Fibroblast of gingiva (primary cell): ENCODE measurements at places on chromosomes 5 and 9.

DNA sequence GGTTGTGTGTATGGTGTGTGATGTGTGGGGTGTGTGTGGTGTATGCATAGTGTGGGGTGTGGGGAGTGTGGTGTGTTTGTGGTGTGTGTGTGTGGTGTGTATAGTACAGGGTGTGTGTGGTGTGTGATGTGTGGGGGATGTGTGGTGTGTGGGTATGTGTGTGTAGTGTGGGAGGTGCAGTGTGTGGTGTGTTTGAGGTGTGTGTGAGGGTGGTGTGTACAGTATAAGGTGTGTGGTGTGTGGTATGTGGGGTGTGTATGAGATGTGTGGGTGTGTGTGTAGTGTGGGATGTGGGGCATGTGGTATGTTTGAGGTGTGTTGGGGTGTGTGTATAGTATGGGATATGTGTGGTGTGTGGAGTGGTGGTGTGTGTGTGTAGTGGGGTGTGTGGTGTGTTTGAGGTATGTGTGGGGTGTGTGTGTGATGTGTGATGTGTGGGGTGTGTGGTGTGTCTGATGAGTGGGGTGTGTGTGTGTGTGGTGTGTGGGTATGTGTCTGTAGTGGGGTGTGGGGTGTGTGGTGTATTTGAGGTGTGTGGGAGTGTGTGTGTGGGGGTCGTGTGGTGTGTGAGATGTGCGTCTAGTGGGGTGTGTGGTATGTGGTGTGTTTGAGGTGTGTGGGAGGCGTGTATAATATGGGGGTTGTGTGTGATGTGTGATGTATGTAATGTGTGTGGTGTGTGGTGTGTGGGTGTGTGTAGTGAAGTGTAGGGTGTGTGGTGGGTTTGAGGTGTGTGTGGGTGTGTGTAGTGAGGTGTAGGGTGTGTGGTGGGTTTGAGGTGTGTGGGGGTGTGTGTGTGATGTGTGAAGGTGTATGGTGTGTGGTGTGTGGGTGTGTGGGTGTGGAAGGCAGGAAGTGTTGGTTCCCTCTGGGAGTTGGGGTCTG lies 8.6 kb downstream of the ECSCR start:
- no peak for DNase-seq

GRCh38 chr5:43386960-43387362 lies 25.2 kb downstream of the CCL28 start:
- DNase-seq, result no peak

GRCh38 chr5:145939540-145940065 lies 3.2 kb downstream of the SH3RF2 start:
- no peak for DNase-seq

DNA sequence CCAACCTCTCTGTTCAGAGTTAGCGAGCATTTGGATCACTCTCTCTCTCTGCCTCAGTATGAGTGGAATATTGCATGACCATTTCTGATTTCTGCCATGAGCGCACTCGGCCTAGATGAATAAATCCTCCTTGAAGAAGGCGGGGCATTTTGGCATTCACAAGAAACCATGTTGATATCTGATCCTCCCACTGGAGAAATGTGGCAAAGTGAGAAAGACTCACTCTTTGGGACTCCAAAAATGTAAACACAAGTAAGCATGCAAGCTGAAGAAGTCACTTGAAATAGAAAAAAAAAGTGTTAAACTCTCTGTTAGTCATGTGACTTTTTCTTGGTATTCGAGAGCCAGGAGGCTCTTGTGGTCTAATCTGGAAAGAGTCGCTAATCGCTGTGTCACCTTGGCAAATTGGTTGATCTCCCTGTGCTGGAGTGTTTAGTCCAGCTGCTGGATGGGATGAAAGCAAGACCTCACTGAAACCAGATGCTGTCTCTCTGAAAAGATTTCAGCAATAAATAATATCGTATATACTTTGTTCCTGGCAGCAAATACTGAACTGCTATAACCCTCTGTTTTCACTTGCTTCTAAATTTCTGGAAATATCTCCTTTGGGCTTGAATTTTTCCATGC lies 95.5 kb downstream of the GHR start:
- peak; percentile 92 for DNase-seq

DNA sequence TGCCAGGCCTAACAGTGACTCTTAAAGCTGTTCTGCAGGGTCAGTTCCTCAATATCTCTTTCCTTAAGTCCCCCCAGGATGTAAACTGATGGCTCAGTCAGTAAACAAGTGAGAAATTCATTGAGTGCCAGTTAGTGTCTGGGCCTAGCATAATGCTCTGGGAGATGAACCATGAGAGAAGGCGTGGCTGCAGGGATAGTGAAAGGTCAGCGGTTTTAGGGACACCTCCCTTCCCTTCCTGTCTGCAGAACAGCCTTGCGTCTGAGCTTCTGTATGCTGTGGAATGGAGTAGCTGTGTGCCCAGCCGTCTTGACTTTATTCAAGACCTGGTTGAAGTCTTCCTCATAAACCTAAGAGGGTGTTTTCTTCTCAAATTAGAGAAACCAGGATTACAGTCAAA lies 46.7 kb upstream of the DMRT3 start:
- no peak for DNase-seq

DNA sequence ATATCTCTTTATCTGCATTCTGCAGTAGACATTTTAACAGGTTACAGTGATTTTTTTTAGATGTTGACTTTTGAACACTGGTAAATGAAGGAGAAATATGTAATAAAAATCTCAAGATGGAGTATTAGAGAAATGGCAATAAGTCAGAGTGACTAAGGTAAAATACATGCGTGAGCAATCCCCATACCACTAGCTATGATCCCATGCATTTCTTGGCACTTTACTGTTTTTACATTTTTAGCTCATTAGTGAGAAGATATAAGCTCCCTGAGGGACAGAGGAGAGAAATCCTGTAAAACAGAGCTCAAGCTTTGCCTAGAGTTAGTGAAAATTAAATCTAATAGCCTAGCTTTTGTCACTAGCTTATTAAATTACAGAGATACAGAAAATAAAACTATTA lies 181.9 kb upstream of the TRPM3 start:
- no peak for DNase-seq

DNA sequence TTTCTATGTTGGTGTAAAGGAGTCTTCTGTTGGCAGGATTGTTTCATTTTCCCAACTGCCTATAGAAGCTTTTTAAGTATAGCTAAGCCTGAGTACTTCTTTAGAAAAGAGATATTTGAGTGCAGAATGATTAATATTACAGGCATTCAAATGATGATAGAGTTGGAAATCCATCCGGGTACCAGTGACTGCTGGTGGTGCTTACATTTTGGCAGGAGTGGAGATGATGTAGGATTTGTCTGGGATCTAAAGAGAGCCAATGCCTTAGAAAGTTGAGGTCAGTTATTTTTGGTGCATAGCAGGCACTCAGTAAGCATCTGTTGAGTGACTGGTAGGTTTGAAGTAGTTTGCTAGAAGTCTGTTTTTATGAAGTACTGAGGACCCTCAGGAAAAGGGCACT lies 433.5 kb downstream of the DMAC1 start:
- DNase-seq, result peak; percentile 30

DNA sequence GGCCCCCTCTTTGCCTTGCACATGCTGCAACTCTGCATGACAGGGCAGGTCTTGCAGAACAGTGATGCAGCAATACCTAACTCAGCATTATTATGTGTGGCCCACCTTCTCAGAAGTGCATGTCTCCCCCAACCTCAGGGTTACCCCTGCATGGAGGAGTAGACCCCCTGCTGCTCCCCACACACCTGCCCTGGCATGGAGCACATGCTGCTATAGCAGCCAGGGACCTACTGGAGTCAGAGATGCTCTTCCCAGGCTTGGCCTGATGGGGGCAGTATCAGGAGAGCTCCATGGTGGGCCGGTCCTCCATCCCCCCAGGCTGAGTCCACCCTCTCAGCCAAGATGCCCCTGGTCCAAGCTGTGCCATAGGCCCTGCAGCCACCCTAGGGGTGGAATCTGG lies 13.2 kb upstream of the BOD1 start:
- no peak for DNase-seq

DNA sequence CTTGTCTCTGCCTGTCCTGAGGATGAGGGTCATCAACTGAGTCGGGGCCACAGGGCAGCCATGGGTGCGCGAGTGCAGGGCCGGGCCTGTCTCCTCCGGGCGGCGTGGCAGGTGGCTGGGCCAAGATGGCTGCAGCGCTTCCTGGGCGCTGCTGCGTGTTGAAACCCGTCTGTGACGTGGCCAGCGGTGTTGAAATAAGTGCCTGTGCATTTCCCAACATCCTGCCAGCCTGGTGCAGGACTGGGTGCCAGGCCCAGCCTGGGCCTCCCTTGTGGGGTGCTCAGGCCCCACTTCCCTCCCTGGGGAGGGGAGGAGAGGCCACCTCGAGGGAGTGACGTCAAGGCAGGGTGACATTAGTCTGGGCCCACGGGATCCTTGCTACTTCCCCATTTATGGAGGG lies 45.5 kb downstream of the RXRA start:
- peak; percentile 79 for DNase-seq

GRCh38 chr9:21060919-21061561 lies 16.7 kb downstream of the IFNB1 start:
- peak; percentile 80 for DNase-seq

GRCh38 chr9:105206496-105206820 lies 38.0 kb upstream of the SLC44A1 start:
- DNase-seq, result no peak

GRCh38 chr5:178330791-178331404 lies 98.3 kb upstream of the PHYKPL start:
- no peak for DNase-seq

DNA sequence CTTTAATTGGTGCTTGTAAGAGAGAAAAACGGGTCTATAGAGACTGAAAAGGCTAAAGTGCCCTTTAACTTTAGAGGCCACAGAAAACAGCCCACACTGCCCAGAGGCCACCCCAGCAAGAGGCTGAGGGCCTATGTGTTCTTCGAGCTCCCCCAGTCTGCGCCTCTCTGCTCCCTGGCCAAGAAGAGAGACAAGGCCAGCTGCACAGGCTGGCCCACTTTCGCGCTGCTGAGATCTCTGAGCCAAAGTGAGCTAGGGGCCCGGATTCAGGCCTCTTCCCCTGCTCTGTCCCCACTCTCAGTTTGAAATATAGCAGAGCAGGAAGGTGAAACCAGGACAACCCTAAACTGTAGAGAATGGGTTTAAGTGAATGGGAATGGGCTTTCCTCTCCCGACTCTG lies 132.0 kb upstream of the TRIM32 start:
- no peak for DNase-seq

GRCh38 chr9:98942906-98943681 lies 613 bp upstream of the COL15A1 start:
- DNase-seq, result no peak

DNA sequence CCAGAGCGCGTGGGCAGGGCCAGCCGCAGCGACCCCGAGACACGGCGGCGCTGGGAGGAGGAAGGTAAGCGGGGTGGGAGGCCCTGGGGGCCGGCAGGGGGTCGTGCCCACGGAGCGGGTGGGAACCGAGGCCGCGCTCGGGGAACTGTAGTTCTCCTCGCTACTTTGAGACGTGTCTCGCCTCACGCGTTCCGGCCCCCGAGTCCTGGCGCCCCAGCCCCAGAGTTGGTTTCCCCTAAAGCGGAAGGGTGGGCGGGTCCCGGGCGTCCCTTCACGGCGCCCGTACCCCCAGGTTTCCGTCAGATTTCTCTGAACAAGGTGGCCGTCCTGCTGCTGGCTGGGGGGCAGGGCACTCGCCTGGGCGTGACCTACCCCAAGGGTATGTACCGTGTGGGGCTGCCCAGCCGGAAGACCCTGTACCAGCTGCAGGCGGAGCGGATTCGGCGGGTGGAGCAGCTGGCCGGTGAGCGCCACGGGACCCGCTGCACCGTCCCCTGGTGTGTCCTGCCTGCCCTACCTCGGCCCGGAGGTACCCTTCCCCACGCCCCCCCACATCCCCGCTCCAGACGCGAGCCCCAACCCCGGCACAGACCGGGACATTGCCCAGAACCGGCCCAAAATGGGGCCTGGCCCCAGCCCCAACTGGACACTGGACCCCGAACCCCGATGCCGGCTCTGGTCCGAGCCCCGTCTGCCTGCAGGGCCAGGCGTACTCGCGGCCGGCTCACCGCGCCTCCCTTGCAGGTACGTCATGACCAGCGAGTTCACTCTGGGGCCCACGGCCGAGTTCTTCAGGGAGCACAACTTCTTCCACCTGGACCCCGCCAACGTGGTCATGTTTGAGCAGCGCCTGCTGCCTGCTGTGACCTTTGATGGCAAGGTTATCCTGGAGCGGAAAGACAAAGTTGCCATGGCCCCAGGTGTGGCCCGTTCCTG lies 709 bp downstream of the UAP1L1 start:
- DNase-seq, result no peak

DNA sequence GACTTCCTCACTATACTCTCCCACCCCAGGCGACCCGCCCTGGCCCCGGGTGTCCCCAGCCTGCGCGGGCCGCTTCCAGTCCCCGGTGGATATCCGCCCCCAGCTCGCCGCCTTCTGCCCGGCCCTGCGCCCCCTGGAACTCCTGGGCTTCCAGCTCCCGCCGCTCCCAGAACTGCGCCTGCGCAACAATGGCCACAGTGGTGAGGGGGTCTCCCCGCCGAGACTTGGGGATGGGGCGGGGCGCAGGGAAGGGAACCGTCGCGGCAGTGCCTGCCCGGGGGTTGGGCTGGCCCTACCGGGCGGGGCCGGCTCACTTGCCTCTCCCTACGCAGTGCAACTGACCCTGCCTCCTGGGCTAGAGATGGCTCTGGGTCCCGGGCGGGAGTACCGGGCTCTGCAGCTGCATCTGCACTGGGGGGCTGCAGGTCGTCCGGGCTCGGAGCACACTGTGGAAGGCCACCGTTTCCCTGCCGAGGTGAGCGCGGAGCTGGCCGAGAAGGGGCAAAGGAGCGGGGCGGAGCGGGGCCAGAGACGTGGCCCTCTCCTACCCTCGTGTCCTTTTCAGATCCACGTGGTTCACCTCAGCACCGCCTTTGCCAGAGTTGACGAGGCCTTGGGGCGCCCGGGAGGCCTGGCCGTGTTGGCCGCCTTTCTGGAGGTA lies 2.1 kb downstream of the CA9 start:
- DNase-seq, result no peak

- no peak for DNase-seq
Observed at GRCh38 chr5:97131139-97131710, 11.2 kb downstream of the LIX1 start.

- no peak for DNase-seq
Observed at GRCh38 chr9:98412101-98412842, 156.8 kb upstream of the TBC1D2 start.

GRCh38 chr5:25027526-25027925 lies 382.7 kb upstream of the CDH10 start:
- no peak for DNase-seq

- no peak for DNase-seq
Observed at GRCh38 chr5:118777189-118777736, 211.1 kb downstream of the DTWD2 start.

DNA sequence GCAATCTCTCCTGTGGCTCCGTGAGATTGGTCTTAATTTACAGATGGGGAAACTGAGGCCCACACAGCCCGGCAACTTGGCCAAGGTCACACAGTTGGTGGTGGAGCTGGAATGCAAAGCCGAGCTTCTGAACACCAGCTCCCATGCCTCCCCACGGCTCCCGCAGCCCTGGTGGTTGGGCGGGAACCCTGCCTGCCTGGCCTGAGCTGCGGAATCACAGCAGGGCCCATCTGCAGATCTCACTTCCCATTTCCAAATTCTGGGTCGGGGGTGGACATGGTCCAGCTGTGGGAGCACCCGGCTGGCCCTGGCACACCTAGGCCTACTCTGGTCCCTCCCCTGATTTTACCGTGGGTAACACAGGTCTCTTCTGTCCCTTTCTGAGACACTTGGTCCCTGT lies 35.3 kb upstream of the PHYKPL start:
- no peak for DNase-seq

- DNase-seq, result no peak
Observed at GRCh38 chr5:153088538-153088937, 401.9 kb upstream of the GRIA1 start.
